ENCODE measurements at places on chromosomes 7 and 10. TPM values are rescaled to one million over a fixed set of nuclear protein-coding genes. Genes with fewer than 3 reads are reported as not detected.

DNA sequence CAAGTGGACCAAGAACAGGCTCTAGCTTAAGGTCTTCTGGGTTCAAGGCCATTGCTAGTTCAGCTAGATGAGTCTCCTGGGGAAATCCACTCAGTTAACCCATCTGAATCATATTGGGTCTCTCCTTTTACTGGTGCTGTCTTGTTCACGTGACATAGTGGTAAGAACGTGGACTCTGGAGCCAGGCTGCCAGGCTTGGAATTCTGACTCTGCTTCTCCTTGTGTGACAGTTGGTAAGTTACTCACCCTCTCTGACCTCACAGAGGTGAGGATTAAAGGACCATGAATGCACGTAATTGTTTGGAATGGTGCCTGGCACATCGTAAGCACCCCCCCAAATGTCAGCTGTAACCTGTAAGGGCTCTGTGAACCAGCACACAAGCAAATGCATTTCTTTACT is 9.7 kb upstream of the CALU start:
- no peak for DNase-seq

GRCh38 chr10:6201516-6201975 is 1.2 kb upstream of the PFKFB3 start:
- no peak for DNase-seq

The NKX2-3 gene
- not detected for polyA plus RNA-seq

DNA sequence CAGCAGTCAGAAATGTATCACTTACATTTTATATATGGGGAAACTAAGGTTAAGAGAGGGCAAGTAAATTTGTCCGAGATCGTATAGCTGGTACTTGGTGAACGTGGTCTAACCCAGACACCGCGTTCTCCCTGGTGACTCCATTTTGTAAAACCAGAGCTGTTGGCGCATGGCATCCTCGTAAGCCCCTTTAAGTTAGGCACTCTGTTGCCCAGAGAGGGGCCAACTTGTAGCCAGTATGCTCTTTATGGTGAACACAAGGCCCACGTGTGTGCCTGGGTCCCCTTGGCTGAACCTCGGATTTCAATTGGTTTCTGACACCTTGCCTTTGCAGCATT is 39.7 kb upstream of the ZNF518A start:
- DNase-seq = no peak

DNA sequence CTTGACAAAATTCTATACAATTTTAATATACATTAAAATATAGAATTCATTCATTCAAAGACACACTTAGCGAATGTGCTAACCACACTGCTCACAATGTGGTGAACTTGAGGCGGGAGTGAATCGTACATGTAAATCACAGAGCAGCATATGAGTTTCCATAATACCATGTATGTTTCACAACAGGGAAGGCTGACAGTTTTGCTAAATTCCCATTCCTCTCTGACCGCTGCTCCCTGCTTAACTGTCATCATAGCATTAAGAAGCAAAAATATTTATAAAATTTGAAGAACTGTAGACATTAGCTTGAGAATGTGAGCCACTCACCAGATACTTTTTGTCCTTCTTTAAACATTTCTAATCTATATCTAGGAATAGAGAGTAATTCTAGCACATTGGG is 763.3 kb downstream of the MAGI2 start:
- no peak for DNase-seq

The GDF2 gene
- polyA plus RNA-seq = not detected

- DNase-seq = no peak
Measured at GRCh38 chr10:90817128-90817889, 40.5 kb downstream of the HTR7 start.

DNA sequence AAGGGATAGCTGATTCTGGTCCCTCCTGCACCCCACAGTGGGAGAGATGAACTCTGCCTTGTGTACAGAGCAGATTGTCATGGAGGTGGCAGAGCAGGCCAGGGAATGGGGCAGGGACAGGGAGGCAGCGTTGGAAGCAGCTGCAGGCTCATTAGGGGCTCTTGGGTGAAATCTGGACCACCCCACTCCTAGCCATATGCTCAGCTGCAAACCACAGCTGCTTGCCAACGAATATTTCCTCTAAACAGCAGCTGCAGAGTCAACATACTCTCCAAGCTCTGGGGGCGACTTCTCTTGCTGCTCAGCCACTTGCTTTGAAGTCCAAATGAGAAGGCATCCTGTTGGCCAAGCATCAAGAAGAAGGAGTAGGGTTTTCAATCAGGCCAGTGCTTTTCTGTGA is 302.3 kb upstream of the AUTS2 start:
- no peak for DNase-seq

DNA sequence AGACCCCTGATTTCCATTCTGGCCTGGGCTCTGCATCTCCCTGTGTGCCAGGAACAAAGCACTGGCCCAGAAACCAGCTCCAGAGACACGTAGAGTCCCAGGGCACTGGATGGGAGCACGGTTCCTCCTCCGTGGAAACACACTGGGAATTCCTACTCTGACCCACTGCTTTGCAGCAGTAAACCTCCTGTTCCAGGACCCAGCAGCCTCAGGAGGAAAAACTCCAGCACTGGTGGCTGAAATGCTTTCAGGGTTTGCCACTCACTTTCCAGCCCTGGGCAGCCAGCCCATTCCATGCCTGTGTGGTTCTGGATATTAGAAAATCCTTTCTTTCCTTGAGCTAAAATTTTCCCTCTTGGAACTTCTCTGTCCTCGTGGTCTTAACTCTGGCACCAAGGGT is 58.0 kb downstream of the FAM171A1 start:
- no peak for DNase-seq

GRCh38 chr7:128869944-128870285 is 7.3 kb downstream of the ATP6V1F start:
- DNase-seq = no peak

The CNTNAP2 gene
- not detected for polyA plus RNA-seq

All from BJ (cell line).